ENCODE measurements at places on chromosomes 5 and 9.

- no peak for DNase-seq
Observed at GRCh38 chr5:54658010-54658409, 140.5 kb downstream of the SNX18 start.

- no peak for DNase-seq
Observed at GRCh38 chr5:9619331-9620092, 10.6 kb downstream of the TAS2R1 start.

- DNase-seq: no peak
Observed at GRCh38 chr9:120875643-120875953, 1.4 kb downstream of the PHF19 start.

- no peak for DNase-seq
Observed at GRCh38 chr5:94191604-94192003, 426.8 kb downstream of the KIAA0825 start.

- DNase-seq: no peak
Observed at GRCh38 chr9:128565578-128565977, 13.2 kb downstream of the SPTAN1 start.

DNA sequence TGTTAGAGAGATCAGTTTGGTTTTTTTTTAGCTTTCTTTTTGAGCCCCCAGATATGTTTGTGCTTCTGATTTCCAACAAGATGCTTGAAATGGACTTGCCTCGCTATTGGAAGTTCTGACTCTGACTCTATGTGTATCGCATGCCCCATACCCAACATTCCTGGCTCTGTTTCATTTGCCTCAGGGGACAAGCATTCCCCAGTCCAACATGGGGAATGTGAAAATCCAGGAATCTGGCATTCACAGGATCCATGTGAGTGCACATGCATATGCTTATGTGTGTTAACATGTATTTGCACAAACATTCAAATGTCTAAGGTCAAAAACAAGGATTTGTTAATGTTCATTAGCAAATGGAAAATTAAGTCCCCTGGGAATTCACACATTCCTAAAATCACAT lies 233.9 kb downstream of the TLR4 start:
- no peak for DNase-seq

- no peak for DNase-seq
Observed at GRCh38 chr9:134485653-134486052, 155.9 kb upstream of the COL5A1 start.

- DNase-seq: no peak
Observed at GRCh38 chr5:151637676-151638075, 46.5 kb upstream of the FAT2 start.

GRCh38 chr5:14209836-14210235 lies 66.7 kb downstream of the TRIO start:
- no peak for DNase-seq

GRCh38 chr5:135578305-135578684 lies 496 bp downstream of the CXCL14 start:
- DNase-seq: no peak

GRCh38 chr5:180498378-180498777 lies 4.2 kb downstream of the CNOT6 start:
- no peak for DNase-seq
